ENCODE measurements at places on chromosomes 7 and 10. TPM values are rescaled to one million over a fixed set of nuclear protein-coding genes. Genes with fewer than 3 reads are reported as not detected.

DNA sequence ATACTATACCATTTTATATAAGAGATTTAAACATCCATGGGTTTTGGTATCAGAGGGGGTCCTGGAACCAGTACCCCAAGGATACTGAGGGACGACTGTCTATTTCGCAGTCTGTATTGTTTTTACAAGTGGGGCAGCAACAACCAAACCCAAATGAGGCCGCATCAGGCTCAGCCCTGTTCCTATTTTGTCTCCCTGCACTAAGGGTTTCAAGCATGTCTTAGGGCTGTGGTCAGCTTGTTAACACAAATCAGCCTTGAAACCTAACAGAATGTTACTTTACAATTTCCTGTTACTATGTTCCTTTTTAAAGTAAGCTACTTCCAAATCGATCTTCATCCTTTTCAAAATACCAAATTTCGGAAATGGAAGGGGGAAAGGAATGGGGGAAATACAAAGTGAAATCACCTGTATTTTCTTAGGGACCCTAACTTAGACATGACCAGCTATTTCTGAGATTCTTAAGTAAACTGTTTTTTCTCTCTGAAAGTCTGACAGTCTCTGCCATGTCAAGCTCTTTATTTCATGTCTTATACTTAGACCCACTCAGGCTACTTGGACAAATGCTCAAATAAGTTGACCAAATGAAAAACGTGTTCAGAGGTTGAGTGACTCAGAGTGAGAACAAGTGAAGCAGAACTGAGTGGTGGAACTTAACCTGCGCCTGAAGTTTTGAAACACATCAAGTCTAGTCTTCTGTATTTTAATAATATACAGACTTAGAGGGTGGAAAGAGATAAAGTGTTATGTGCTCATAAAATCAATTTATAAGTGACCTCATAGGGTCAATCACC lies 75.8 kb downstream of the C1GALT1 start:
- no peaks in the 10 kb centered on the region for H3K4me1 ChIP-seq
- H3K27me3 ChIP-seq: no peaks in the 10 kb centered on the region
- DNase-seq: no peak

GRCh38 chr7:101100858-101101847 lies 15.9 kb downstream of the TRIM56 start:
- no peak for DNase-seq
- peak overlapping the region; percentile 98 for H3K27ac ChIP-seq

GRCh38 chr10:70078329-70078728 lies 25.7 kb downstream of the MACROH2A2 start:
- no peak for DNase-seq
- H3K36me3 ChIP-seq: no peaks in the 10 kb centered on the region
- H3K27me3 ChIP-seq: no peaks in the 10 kb centered on the region
- no peak overlapping the region for H3K27ac ChIP-seq
- H3K4me3 ChIP-seq: no peak overlapping the region

FGFR2 gene
- total RNA-seq: 11.8 TPM

GRCh38 chr10:42732266-42732665 lies 50.3 kb upstream of the BMS1 start:
- H3K4me1 ChIP-seq: no peaks in the 10 kb centered on the region
- H3K36me3 ChIP-seq: no peaks in the 10 kb centered on the region
- no peaks in the 10 kb centered on the region for H3K27me3 ChIP-seq
- no peak overlapping the region for H3K4me3 ChIP-seq
